ENCODE measurements at places on chromosomes 12 and 14.

DNA sequence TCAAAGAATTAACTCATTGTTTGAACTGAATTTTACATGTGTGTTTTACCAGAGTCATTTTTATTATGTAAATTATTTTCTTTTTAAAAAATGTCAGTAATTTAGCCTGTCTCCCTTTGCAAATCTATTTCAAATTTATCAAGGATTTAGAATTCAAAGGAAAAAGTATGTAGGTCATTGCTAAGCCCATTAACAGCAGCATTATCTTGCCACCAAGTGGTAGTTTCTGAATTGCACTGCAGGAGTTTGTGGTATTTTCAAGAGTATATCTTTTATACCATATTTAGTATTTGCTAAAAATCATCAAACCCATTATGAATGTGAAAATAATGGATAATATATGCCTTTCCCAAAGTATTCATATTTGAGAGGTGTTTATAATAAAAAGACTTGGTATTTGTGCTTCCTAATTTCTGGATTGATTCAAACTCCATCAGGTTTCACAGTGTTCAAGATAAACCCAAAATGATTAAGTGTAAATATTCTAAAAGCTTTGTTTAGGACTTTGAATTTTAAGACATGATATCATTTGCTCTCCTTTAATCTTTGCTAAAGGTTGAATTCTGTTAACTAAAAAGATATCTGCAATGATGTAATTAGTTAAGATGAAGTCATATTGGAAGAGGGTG lies 711.4 kb downstream of the FSCB start:
- DNase-seq, result no peak

GRCh38 chr14:74144789-74145188 lies 60.0 kb downstream of the LIN52 start:
- no peak for DNase-seq

GRCh38 chr12:65948320-65949008 lies 124.2 kb downstream of the HMGA2 start:
- no peak for DNase-seq

DNA sequence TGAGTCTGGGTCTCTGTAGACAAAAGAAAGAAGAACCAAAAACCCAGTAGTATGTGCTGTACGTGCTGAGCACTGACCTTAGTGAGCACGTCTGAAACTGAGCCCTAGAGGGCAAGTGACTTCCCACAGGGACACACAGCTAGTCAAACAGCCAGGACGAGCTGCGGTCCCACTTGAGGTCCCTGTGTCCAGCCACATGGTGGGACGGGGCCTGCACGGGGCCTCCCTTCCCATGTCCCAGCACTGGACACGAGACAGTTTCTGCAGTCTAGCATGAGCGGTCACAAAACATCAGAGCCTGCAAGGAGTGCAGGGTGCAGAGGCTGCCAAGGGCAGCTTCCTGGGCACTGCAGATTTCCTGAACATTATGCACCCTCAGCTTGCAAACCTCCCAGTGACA lies 121.6 kb downstream of the NCOR2 start:
- no peak for DNase-seq
